Stimulated activated naive CD4-positive, alpha-beta T cell treated with Interleukin-2 at 50 U/mL for 16 hours (primary cell): ENCODE measurements at places on chromosomes 7 and 10.

GRCh38 chr7:157432957-157433576, 96.3 kb downstream of the DNAJB6 start:
- peak; percentile 29 for DNase-seq

DNA sequence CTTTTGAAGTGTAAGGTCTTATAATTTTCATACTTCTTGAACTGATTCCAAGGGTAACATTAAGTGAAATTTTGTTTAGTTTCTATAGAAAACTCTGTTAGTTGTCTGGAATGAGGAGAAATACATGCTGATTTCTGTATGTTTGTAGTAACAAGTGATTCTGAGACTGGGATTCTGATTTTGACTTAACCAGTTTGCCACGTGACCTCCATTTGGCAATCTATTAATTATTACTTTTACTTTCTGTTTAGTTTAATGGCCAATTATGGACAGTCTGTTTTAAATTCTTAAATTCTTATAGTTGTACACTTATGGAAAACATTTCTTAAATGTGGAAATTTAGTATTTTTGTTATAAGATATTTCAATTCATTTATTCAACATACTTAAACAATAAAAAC, 163.1 kb downstream of the ADK start:
- DNase-seq, result no peak

GRCh38 chr7:73342645-73343044, 14.7 kb downstream of the FKBP6 start:
- DNase-seq, result no peak

DNA sequence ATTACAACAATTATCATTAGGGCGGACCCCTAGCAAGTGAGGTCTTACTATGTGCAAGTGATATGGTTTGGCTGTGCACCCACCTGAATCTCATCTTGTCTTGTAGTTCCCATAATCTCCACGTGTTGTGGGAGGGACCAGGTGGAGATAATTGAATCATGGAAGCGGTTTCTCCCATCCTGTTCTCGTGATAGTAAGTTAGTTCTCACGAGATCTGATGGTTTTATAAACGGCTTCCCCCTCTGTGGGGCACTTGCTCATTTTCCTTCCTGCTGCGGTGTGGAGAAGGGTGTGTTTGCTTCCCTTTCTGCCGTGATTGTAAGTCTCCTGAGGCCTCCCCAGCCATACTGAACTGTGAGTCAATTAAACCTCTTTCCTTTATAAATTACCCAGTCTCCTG, 96.1 kb upstream of the CDK6 start:
- no peak for DNase-seq

GRCh38 chr10:86024281-86025041, 342.1 kb downstream of the GRID1 start:
- DNase-seq, result no peak

DNA sequence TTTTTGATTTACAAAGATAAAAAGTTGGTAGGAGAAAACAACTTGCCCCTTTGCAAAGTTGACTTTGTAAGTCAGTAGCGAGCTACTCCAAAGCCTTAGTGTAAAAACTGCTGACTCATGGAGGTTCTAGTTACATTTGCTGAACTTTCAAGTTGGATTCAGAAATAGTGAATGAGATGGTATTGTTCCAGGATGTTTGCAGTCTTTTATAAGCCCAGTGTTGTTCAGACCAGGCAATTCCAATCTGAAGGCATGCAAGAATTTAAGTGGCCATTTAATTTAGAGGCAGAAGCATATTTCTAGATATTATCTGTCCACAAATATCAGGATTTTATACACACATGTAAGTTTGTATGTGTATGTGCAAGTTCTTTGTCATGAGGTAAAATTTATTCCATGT, 21.6 kb downstream of the TES start:
- DNase-seq, result no peak
